ENCODE measurements at places on chromosomes 5 and 9.

GRCh38 chr9:5485378-5486085 is 24.8 kb upstream of the PDCD1LG2 start:
- no peak for DNase-seq

DNA sequence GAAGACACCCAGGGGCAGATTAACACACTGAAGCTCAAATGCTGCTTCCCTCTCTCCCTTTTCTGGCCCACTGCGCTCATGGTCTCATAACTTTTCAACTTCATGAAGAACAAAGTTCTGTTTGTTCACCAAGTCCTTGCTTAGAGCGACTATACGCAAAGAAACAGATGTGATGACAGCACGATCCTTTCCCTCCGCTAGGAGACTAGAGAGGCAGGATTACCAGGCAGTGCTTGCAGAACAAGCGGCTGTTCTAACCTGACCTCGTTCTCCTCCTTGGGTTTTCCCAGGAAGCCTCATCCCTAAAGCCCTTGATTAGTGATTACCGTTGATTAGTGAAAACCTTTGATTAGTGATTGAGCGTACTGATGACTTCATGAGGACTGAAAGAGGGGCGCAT is 649.9 kb downstream of the IRX1 start:
- no peak for DNase-seq

- DNase-seq: peak; percentile 55
These were observed 12.0 kb upstream of the C9 start for GRCh38 chr5:39376293-39376714.

DNA sequence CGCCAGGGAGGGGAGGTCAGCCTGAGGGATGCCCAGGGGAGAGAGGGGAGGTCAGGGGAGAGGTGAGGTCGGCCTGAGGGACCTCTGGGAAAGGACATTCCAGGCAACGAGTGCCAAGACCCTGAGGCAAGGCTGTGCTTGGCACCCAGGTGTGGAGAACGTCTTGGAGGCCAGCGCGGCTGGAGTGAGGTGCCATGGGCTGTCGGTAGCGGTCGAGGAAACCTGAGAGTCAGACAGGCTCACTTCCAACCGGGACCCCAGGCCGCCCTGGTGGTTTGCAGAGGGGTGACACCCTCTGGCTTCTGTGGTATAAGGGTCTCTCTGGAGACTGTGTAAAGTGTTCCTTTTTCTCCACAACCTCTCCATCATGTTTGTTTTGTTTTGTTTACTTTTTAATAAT is 82.9 kb downstream of the CACNA1B start:
- DNase-seq: no peak

- DNase-seq: no peak
These were observed 123.5 kb upstream of the ACOT12 start for GRCh38 chr5:81517462-81517861.

DNA sequence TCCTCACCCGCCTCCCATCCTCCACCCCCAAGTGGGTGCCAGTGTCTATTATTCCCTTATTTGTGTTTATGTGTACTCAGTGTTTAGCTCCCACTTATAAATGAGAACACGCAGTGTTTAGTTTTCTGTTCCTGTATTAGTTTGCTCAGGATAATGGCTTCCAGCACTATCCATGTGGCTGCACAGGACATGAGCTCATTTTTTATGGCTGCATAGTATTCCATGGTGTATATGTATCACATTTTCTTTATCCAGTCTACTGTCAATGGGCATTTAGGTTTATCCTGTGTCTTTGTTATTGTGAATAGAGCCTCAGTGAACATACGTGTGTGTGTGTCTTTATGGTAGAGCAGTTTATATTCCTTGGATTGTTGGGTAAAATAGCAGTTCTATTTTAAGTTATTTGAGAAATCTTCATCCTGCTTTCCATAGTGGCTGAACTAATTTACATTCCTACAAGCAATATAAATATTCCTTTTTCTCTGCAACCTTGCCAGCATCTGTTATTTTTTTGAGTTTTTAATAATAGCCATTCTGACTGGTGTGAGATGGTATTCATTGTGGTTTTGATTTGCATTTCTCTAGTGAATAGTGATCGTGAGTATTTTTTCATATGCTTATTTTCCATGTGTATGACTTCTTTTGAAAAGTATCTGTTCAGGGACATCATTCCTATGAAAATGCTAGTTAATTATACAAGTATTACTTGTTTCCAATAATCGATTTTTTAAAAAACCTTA is 164.0 kb upstream of the CCDC152 start:
- no peak for DNase-seq

DNA sequence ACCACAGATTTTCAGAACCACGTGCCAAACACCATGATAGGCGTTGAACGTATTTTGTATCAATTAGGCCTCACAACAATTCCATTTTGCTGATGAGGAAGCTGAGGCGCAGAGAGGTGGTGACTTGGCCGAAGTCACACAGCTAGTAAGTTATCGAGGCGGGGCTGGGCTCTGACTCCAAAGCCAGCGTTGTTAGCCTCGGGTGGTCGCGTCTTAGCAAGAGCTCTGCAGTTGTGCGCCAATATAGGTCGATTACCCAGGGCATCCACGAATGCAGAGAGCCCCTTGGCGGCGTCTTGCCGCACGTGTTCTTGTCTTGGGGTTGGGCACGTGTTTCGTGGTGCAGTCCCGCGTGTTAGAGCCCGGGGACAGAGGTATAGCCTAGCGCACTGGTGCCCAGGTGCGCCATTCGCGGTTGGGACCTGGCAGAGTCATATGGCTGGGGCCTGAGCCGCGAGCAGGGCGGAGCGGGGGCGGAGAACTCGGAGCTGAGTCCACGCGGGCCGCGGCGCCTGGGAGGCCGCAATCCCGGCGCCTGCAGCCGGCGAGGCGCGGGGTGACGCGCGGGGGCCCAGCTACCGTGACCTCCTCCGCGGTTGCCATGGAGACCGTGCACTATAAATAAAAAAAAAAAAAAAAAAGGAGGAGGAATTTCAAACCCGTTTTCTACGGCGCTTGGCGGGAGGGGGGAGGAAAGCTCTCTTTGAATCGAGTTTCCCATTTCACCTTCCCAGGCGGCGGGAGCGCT is 62.3 kb downstream of the CXXC5 start:
- DNase-seq: peak; percentile 60

DNA sequence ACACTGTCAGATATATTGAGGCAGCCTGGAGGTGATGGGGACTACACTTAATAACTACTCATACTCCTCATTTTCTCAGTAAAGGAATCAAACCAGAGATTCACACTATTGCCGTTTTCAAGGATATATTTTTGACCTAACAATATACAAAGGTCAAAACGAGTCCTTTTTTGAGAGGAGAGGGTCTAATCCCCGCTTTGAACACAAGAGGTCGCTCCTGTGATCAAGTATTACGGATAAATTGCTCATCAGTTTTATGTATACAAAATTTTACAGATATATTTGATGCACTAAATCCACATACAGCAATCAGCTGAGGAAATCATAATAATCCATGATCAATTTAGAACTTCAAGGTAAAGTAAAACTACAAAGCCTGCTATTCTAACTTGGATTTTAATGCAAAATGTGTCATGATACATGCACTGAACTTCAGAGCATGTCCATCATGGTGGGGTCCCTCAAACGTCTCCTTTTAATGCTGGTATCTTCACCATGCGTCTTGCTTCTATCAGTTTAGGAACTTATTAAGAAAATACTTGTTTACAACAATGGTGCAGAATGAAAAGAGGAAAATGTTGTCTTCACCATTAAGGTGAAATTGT is 2.5 kb upstream of the ISL1 start:
- peak; percentile 48 for DNase-seq

DNA sequence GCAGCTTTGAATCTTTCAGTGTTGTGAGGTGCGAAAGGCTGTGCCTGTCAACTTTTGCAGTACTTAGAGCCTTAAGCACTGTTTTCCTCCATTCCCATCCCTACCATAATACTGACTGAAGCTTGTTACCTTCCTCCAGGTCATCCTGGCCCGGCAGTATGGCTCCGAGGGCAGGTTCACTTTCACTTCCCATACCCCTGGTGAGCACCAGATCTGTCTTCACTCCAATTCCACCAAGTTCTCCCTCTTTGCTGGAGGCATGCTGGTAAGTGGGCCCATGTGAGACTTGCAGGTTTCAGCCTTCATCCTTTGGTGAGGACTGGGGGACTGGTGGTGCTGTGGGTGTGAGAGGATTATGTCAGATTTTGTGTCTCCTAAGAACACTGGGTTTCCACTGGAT is 1.5 kb downstream of the TMED9 start:
- DNase-seq: no peak

GRCh38 chr5:73564675-73565074 is 764 bp downstream of the ANKRA2 start:
- no peak for DNase-seq

DNA sequence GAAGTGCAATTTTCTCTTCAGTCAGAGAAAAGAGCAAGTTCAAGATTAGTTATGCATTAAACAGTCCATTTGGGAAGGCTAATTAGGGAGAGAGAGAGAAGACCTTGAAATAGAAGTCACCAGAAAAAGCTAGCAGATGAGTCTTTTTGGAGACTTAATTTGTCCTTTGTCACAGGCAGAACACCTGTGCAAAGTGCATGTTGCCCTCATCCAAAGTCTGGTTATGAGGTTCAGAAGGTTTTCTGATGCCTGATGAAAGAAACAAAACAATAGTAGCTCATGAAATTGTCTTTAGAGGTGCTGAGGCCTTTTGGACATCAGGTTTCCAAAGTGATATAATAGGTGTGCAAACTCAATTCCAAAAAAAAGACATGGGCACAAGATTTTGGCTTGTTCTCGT is 199.3 kb downstream of the MAN2A1 start:
- no peak for DNase-seq

DNA sequence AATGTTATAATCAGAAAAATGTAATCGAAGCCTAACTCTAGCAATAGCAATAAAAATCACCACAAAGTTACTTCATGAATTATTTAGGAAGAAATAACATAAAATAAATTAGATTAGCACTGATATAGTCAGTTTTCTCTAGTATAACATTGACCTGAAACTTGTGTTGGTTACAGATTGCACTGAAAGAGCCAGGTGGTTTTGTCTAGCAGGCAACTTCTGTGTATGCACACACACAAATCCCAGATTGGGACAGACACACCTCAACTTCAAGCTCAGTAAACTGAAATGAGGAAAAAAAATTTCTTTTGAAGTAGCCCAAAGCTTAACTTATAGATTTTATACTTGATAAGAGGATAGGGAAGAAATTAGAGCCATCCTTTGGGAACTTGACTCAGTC is 129.3 kb downstream of the EFNA5 start:
- DNase-seq: no peak

All from HFFc6 (cell line).